ENCODE measurements at places on chromosomes 12 and 14.

- DNase-seq: no peak
Observed at GRCh38 chr14:39681782-39682399, 249.7 kb upstream of the FBXO33 start.

- no peak for DNase-seq
Observed at GRCh38 chr14:64400829-64401459, 12.8 kb downstream of the MTHFD1 start.

DNA sequence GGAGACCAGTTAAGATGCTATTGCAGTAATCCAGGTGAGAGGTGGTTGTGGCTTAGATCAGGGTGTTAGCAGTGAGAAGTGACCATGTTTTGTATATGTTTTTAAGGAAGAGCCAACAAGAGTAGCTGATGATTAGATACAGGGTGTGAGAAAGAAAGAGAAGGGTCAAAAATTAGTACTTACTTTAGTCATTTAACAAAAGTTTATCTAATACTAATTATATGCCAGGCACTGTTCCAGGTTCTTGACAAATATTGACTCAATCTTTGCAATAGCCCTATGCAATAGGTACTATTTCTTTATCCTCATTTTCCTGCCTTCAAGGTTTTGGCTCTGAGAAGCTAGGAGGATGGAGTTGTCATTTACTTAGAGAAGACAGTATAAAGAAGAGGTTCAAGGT is 70.2 kb downstream of the SSPN start:
- no peak for DNase-seq

GRCh38 chr12:130145731-130146130 is 16.5 kb upstream of the FZD10 start:
- DNase-seq: no peak

DNA sequence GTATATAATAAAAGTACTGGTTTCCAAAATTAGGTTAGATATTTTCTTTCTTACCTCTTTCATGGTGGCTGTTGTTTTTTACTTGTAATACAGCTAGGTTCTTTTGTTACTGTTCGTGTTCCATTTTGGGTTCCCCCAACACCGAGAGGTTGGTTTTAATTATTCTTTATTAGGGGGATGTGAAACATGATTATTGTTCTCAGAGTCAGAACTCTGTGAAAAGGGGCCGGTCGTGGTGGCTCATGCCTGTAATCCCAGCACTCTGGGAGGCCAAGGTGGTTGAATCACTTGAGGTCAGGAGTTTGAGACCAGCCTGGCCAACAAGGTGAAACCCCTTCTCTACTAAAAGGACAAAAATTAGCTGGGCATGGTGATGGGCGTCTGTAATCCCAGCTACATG is 108.1 kb downstream of the BICD1 start:
- DNase-seq: no peak

DNA sequence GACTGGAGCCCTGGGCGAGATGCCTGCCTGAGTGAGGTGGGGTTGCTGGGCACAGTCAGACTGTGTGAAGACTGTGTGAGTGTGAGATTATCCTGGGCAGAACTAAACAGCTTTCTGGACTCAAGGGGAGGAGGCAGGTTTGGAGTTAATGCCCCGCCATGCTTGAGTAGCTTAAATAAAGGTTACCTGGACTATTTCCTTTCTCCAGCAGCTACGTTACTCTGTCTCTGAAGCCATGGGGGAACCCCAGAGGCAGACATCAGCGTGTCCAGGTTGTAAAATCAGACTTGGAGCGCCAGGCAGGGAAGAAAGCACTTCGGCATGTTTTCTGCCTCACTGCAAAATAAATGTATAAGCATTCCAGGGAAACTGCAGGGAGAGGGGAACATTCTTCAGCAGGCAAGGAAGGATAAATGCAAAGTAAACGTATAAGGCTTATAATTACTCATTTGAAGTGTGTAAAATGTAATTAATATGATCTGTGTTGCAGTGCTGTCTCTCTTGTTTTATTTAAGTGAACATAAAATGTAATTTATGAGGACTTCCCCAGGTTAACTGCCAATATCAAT is 129.7 kb downstream of the CHST11 start:
- no peak for DNase-seq

DNA sequence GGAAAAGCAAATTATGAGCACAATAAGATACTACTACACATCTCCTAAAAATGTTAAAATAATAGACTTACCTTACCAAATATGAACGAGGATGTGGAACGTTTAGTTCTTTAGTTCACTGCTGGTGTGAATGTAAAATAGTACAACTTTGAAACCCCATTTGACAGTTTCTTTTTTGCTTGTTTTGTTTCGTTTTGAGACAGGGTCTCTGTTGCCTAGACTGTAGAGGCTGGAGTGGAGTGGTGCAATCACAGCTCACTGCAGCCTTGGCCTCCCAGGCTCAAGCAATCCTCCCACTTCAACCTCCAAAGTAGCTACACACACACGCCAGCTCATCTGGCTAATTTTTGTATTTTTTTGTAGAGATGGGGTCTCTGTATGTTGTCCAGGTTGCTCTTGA is 136.4 kb upstream of the FAR2 start:
- no peak for DNase-seq

DNA sequence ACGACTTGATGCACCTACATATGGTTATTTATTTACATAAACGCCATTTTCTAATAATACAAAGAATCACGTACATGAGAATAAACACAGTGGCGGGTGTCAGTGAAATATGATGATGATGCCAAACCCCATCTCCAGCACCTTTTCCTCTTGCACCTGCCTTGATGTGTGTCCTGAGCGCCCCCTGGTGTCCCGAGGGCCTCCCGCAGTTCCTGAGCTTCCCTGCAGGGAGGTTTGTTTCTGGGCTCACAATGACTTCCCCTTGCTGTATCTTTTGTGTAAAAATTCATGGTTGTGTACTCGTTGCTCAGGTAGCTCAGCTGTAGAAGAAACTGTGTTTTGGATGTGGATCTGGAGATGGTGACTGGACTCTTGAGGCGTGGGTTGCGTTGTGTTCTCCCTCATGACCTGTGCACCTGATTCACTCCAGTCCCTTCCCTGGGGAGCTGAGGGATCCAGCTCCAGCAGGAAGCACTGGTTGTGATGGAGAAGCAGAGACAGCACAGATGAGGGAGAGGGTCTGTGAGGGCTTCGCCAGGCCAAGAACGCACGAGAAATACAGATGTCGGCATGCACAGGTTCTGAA is 1037.8 kb downstream of the TMEM121 start:
- peak; percentile 46 for DNase-seq

DNA sequence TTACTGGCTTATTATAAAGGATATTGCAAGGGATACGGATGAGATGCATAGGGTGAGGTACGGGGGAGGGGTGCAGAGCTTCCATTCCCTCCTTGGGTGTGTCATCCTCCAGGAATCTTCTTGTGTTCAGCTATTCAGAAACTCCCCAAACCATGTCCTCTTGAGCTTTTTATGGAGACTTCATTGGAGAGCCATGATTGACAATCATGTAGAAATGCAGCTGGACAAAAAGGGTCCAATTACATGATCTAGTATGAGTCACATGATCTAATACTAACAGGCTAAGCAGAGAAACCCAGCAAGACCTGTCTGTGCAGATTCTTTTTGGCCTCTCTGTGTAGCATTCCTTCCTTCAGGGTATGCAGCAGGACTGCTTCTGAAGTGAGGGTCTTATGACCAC is 23.9 kb upstream of the FLVCR2 start:
- DNase-seq: no peak

DNA sequence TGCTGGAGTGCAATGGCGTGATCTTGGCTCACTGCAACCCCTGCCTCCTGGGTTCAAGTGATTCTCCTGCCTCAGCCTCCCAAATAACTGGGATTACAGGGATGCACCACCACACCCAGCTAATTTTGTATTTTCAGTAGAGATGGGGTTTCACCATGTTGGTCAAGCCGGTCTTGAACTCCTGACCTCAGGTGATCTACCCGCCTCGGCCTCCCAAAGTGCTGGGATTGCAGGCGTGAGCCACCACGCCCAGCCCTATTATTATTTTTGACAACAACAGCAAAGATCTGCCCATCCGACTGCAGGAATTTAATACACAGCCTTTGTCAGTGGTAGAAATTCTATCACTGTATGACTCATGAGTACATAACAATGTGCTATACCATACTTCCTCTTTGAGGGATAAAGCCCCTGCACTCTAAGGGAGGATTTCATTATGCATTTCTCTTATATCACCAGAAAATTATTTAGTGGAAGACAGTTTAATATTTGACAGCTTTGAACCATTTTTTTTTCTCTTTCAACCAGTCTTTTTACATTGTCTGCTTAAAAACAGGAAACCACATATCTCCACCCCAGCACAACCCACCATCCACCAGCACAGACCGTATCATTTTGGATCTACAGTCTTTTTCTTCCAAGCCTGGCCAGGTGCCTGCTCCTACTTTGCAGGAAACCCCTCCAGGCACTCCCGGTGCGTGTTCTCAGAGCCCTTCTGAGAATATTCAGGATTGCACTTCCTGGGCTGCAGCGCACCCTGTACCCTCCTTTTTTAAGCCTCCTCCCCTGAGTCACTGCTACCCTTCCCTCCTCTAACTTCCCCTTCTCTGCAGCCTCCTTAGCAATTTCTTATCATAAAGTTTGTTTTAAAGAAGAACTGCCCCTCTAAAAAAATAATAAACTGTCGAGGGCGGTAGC is 594 bp downstream of the ARHGDIB start:
- no peak for DNase-seq

DNA sequence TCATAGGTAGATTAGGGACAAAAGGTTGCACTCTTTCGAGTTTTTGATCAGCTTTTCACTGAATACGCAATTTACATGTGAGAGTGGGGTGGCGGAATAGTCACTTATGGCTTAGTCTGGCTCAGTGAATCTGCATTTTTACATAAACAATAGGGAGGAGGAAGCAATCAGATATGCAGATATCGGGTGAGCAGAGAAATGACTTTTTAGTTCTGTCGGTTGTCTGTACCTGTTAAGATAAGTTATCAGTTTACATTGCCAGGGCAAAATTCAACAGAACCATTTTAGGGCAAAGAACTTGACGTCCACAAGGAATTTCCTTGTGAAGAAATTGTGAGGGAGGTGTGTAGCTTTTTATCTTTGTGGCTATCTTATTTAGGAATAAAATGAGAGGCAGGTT is 15.4 kb upstream of the EGLN3 start:
- DNase-seq: no peak

DNA sequence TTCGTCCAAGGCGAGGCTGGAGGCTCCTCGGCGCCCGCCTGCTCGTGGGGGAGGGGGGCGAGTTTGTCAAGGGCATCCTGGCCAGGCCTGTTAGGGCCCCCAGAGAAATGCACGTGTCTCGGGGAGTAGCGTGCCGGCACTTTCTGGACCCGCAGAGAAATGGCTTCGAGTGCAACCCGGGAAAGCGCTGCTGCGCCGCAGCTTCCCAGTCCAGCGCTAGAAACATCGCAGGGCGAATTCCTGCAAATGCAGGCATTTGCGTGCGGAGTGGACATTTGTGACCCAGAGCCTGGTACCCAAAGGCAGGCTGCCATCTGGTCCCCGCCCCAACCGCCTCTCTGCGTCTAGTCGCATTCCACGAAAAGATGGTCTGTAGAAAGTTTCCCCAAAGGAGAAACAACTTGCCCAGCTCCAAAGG is 756 bp downstream of the LGR5 start:
- peak; percentile 49 for DNase-seq

DNA sequence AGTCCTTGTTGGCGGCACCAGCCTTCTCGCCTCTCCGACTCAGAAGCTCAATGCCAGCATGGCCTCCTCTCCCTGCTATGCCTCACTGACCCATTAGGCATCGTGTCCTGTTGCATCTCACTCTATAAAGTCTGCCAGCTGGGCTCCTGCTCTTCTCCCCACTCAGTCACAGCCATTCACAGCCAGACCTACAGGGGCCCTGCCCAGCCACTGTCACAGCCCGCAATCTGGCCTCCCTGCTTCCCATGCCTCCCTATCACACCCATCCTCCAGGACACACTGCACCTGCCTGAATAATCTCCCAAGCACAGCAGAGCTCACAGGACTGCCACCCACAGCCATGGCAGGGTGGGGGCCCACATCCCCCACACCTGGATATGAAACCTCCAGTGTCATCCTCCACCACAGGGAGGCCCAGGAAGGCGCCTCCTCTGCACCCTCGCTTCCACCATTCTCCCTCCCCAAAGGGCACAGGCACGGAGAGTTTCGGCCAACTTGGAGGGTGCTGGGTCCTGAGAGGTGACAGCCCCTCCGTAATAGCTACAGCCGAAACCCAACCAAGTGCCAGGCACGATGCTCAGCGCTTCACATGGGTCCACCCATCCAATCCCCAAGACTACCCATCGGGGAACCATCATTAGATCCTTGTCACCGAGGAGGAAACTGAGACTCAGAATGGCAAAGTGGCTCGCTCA is 370.3 kb downstream of the BCL11B start:
- DNase-seq: no peak

DNA sequence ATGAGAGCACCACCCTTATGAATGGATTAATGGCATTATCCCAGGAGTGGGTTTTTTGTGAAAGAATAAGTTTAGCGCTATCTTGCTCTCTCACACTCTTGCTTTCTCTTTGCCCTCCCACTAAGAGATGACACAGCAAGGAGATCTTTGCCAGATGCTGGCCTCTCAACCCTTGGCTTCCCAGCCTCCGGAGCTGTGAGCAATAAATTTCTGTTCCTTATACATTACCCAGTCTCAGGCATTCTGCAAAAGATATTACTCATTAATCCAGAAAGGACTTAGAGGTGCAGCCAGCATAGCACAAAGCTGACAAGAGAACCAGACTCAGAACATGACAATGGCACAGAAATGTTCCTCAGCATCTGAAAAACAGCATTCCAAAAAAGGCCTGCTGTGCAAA is 190.6 kb downstream of the ITPR2 start:
- DNase-seq: no peak

DNA sequence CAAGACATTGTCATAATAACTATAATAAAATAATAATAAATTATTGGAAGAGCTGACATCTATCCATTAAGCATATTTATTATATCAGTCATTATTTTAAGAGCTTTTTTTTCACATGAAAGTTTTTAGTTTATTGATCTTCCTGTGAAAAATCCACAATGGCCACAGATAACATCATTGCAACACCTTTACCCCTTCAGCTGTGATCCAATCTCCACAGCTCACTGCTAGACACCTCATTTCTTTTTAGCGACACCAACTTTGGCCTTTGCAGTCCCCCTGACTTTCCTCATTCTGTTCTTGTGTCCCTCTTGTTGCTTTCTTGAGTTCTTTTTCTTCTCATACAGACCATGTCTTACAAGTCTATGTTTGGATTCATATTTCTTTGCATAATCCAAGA is 67.4 kb downstream of the STON2 start:
- DNase-seq: no peak

- DNase-seq: no peak
Observed at GRCh38 chr12:94507455-94507854, 47.8 kb upstream of the CEP83 start.

DNA sequence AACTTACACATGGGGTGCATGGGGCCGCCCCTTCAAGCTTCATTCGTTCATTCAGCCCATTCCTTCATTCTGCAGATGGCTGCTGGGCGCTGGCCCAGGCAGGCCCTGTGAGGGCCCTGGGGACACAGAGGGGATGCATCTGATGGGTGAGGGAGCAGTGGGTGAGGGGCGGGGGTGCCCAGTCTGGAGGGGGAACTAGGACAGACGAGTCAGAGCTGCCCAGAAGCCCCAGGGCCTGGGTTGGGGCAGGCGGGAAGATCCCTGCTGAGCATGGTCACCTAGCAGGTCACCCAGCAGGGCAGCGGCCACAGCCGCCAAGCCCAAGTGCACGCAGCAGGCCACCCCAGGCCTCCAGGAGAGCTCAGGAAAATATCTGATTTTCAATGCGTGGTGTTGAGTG is 14.1 kb downstream of the TRMT61A start:
- DNase-seq: no peak

All from D341Med (cell line).